GM13977 (cell line): ENCODE measurements at places on chromosomes 13 and 19.

GRCh38 chr13:64029343-64030093 lies 2613.9 kb upstream of the PCDH20 start:
- DNase-seq = no peak

- peak; percentile 52 for DNase-seq
These were observed 152.4 kb downstream of the DCLK1 start for GRCh38 chr13:35978607-35979316.

- no peak for DNase-seq
These were observed 29.4 kb downstream of the MARK4 start for GRCh38 chr19:45280471-45280961.

DNA sequence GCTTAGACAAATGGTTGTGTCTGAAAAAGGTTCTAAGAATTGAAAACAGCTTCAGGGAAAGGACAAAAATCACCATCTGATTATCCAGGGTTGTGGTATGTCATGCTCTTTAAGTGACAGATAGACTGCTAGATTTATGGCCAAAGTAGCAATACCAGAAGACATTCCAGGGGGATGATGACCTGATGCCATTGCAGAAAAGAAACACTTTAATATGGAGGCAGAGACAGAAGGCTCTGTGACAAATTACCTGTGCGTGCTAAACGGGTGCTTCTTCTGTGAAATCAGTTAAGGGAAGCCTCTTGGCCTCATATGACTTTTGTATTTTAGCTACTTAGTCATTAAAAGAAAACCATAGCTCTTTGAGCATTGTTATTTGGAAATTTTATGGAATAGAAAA lies 144.3 kb upstream of the RNF113B start:
- DNase-seq = no peak

GRCh38 chr13:21225841-21226581 lies 49.6 kb downstream of the MRPL57 start:
- no peak for DNase-seq
